PC-9 (cell line): ENCODE measurements at places on chromosomes 4 and X. TPM values are rescaled to one million over a fixed set of nuclear protein-coding genes. Genes with fewer than 3 reads are reported as not detected.

DNA sequence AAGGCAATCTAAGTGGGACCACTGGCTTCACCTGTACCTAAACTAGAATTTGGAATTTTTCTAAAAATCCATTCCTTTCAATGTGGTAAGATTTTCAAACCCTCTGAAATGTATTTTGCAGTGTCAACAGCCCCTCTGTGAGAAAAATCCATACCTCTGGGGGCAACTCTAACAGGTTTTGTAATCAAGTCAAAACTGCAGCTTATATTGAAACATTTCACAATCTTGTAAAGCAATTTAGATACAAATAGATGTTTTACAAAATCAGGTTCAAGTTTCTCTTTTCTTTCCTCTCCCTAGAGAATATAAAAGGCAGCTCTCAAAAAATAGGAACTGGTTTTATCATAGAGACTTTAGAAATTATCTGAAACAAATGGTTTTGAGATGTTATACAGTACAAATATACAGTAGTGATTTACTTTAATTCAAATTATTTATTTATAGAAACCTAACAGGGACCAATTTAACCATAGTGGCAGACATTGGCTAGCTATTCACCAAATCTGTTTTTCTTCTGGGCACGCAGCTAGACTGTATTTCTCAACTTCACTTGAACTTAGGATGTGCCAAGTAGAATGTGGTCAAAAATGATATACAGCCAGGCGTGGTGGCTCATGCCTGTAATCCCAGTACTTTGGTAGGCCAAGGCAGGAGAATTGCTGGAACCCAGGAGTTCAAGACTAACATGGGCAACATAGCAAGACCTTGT, 36.3 kb upstream of the SPINK2 start:
- no peak for DNase-seq

DNA sequence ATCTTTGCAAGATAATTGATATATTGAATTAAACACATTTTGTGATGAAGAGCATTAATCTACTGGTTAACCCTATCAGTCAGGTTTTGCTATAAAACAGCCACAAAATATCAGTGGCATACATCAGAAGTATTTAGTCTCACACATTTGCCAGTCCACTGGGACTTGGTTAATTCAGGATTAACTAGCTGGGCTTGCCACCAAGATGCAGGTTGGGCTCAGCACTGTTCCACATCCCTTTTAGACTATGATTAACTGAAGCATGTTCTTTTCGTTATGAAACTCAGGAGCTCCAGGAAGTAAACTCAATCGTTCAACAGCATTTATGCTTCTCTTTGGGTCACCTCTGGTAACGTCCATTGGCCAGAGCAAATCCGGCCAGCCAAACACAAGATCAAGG, 538.1 kb upstream of the HS3ST1 start:
- no peak for DNase-seq

DNA sequence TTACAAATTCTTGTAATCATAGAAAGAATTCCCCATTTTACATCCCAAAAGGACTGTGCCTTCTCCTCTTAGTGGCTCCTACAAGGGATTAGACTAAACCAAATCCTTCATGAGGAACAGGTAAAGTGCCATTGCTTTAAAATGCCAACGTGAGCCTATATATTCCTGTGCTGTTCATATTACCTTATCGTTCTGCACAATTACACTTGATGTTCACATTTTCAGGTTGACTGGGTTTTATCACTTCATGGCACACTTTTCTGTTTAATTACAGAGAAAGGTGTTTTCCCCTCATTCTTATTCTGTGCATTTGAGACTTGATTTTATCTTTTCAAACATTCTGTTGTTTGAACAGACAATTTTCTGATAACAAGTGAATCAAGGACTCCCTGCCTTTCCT, 645.6 kb upstream of the FTHL17 start:
- no peak for DNase-seq

DNA sequence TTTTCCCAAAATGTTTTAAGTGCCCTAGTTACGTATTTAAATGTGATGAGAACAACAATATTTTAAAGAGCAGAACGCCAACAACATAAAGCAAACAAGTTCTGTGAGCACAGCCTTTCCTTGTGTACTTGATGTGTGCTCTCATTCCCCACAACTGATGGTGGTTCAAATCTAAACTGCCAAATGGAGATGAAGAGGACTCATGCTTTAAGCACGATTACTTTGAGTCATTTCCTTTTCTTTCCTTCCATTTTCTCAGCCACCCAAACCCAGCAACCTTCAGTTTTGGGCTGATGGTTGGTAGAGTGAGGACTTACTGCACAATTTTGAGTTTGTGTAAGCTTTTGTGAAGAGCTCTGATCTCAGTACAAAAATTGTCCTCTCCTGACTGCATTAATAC, 1.7 kb downstream of the NSD2 start:
- DNase-seq, result no peak

DNA sequence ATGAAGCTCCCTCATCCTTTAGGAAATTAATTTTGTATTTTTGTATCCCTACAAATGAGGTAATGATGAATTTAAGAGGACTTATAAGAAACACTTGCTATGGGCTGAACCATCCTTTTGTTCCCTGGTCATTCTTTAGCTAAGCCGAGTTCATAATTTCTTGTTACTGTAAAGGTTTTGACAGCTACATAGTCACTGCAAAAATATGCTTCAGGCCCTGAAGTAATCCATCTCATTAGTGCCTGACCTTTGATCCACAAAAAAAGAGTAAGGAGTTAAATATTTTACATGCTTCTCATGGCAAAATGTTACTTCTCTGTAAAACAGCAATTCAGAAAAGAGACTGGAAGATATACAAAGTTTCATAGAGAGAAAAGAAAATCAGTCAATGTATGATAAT, 290.6 kb upstream of the SLIT2 start:
- no peak for DNase-seq

DNA sequence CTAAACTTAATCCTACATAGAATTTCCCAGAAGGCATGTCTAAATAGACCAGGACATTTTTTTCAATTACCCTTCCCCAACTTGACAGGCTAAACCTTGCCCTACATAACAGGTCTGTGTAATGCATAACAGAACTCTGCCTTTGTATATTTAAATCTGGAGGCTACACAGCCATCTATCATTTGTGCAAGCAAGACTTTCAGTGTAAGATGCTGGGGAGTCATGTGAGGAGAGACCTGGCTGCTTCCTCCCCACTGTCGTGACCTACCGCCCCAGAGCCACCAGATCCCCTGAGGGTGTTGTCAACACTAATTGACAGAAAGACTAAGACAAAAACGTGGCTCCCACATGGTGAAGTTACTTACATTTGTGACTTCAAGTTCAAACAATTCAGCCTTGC, 342.2 kb downstream of the PPARGC1A start:
- DNase-seq, result no peak

DNA sequence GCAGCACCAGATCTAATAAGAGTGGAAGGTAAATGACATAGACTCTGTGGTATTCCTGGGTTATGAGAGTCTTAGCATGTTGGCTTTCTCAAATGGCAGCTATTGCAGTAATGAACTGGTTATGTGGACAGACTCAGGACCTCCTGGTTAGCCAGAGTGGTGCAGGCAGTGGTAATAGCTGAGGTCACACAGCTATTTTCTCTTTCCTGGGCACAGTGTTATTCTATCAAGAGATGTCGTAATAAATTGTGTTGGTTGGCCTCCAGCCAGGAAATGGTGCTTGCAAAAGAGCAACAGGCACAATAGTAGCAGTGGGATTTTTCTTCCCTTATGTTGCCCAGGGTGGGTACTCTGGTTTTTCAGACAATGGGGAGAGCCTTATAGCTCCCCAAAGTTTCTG, 279.2 kb upstream of the FGF16 start:
- no peak for DNase-seq

GRCh38 chr4:178347111-178347510, 904.9 kb upstream of the AGA start:
- no peak for DNase-seq

DNA sequence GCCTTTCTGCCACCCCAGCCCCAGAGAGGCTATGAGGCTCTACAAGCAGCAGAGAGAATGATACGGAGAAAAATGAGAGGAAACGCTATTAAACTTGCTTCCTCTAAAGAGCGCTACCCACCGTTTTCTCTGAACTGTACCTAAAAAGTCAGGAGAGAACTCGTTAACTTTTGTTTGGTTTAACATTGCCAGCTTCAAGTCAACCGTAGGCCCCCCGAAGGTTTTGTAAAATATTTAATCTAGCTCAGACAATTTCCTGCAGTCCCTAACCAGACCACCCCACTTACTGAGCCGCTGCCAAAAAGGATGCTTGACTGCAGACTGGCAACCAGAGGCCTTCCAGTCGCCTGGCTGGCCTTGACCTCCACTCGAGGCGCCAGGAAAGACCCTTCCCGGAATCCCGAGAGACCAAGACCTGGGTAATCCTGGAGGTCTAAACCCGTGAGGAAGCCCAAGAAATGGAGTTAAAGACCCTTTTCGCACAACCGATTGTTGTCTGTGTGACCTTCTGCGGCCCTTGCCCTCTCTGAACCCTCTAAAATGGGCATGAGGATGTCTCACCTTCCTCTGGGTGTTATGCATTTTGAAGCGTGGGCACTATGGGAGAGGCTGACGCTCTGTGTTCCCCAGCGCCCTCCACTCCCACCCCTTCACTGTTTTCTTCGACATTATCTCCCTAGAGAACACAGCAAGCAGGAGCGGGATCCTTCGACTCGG, 86.3 kb downstream of the BCOR start:
- no peak for DNase-seq

Gene FRMPD4
- total RNA-seq, result not detected in 2 replicates

Gene MAGEB4
- total RNA-seq, result not detected in 2 replicates

Gene SH2D1A
- not detected in 2 replicates for total RNA-seq
